ENCODE measurements at places on chromosomes 2 and 18.

- DNase-seq, result no peak
Observed at GRCh38 chr2:45899926-45900325, 248.5 kb downstream of the PRKCE start.

GRCh38 chr2:134594399-134594798, 124.4 kb downstream of the TMEM163 start:
- DNase-seq, result no peak

DNA sequence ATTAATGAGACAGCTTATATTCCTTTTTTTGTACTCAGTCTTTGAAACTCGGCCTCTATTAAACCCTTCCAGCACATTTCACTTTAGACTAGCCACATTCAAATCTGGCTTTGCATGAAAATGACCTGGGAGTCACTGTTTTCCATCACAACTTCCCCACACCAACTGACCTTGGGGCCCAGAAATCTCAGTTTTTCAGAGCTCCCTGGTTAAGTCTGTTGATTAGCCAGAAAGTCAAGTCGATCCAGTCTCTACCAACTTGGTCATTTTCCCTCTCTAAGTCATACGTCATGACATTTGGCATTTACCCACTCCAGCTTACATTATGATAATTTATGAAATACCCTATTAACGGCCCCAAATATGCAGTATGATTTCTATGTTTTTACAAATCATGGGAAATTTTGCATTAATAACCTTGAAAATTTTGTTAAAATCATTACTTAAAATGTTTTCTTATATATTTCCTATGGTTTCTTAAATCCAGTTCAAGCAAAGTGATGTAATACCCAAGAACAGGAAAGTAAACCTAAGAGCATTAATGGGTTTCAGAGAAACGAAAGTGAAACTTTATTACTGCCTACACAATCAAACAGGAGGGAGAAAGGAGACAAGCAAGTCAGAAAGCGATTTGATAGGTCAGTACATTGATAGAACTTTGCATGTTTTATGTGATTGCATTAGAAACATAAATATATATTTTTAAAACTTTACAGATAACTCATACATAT, 77.1 kb downstream of the SPATS2L start:
- no peak for DNase-seq

- DNase-seq, result no peak
Observed at GRCh38 chr2:149087751-149088150, 49.3 kb downstream of the LYPD6B start.

GRCh38 chr18:6885992-6886796, 156.7 kb downstream of the ARHGAP28 start:
- no peak for DNase-seq

DNA sequence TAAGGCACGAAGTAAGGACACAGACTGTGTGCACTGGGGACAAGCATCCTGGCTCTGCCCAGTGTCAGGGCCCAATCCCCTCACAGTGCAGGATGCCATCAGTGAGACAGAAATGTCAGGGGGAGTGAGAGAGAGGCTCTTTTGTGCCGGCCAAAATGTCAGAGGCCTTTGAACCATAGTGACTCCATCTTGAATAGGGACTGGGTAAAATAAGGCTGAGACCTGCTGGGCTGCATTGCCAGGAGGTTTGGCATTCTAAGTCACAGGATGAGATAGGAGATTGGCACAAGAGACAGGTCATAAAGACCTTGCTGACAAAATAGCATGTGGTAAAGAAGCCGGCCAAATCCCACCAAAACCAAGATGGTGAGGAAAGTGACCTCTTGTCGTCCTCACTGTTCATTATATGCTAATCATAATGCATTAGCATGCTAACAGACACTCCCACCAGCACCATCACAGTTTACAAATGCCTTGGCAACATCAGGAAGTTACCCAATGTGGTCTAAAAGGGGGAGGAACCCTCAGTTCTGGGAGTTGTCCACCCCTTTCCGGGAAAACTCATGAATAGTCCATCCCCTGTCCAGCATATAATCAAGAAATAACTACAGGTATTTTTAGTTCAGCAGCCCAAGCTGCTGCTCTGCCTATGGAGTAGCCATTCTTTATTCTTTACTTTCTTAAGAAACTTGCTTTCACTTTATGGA, 337.4 kb downstream of the LPIN1 start:
- DNase-seq, result no peak

DNA sequence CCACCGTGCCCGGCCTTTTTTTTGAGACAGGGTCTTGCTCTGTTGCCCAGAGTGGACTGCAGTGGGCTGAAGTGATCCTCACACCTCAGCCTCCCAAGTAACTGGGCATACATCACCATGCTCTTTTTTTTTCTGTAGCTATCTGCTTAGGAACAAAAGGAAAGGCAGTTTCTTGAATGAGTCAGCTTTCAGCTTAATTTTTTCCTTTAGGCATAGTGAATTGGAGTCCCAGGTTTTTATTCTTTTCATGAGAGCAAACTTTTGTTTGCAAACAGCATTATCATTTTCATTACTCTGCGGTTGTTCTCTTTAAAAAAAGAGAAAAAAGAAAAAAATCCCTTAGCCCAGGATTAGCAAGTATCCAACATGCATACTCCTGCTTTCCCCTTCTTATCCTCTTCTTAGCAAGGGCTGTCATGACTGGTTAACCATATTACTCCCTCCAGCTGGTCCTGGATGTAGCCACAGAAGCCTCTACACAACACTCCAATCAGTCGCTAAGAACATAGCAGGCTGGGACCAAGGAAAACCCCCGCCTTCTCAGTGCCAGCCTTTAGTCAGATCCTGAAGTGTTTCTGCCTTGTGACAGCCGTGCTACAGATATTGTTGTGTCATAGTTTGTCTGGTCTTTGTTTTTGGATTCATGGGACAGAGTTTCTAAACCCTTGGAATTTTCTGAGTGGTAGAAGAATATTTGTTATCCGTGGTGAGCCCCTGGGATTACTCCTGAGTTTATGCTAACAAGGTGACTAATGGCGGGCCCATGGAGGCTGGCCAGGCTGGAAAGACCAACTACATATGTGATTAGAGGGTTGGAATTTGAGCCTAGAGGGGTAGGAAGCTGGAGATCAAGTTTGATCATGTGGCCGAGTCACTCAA, 23.3 kb upstream of the ST3GAL5 start:
- no peak for DNase-seq

- no peak for DNase-seq
Observed at GRCh38 chr18:69757733-69758132, 189.9 kb downstream of the CD226 start.

GRCh38 chr2:208791257-208791656, 384.7 kb downstream of the PTH2R start:
- no peak for DNase-seq

GRCh38 chr18:59923539-59924196, 23.9 kb downstream of the PMAIP1 start:
- no peak for DNase-seq

GRCh38 chr2:219289537-219290361, 10.6 kb downstream of the DNAJB2 start:
- no peak for DNase-seq

DNA sequence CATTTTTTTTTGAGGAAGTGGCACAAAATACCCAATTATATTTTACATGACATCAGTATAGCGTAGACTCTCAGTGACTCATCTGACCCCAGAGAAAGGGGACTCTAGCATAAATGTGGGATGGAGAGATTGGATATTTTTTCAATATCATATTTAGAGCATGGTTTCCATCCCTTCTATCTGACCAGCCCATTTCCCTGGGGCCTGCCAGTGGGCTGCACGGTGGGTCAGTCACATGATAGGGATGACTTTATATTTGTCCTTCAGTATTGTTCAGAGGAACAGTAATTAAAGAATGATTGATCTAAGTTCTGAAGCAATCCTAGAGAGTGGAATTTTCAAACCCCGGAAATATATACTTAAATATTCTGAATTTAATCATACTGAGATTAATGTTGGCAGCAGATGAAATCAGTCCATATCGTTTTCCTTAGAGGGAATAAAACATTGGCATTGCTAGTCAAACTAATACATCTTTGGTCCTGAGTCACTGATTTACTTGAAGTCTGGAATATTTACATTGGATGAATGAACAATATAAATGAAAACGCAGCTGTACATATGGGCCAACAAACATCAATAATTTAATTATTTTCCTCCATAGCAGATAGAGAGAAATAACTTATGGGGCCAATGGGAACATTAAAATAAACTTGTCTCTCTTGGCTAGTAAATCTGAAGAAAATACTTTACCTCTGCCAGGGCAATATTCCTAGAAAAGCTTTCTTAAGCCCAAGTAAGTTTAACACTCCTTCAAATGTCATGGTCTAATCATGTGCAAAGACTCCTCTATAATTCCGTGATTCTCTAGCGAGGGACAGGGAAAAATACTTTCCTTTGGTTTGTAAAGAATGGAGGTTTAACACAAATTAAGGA, 563.6 kb upstream of the PKDCC start:
- DNase-seq, result no peak

- DNase-seq, result no peak
Observed at GRCh38 chr2:224987733-224988132, 54.5 kb downstream of the DOCK10 start.

GRCh38 chr2:183063083-183063482, 15.5 kb upstream of the DUSP19 start:
- no peak for DNase-seq

Data from esophagus squamous epithelium (tissue), 5 donors.